ENCODE measurements at places on chromosomes 2 and 18. TPM values are rescaled to one million over a fixed set of nuclear protein-coding genes. Genes with fewer than 3 reads are reported as not detected.
A peak's percentile ranks its signal among the peaks of the same experiment; 100 is the strongest.

DNA sequence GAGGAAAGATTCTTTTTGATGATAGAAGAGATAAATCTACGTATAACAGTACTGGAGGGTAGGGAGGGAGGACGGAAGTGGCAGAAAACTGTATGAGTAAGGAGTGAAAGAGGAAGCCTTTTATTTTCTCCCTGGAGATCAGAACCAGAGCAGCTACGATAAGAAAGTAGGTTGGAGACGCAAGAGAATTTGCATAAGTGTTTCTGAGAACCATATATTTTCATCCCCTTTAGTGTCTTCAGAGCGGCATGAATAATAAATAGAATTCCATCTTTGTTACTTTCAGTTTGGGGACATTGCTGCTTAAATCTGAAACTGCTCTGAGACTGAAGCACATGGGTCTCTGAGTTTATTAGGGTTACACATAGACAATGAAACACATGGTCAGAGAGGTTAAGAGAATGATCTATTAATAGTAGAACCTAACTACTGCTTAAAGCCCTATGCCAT lies 230.2 kb upstream of the TNP1 start:
- DNase-seq = peak; percentile 16

GALR1 gene
- not detected for total RNA-seq

GRCh38 chr2:159776321-159776720 lies 21.7 kb downstream of the CD302 start:
- no peak for DNase-seq

DNA sequence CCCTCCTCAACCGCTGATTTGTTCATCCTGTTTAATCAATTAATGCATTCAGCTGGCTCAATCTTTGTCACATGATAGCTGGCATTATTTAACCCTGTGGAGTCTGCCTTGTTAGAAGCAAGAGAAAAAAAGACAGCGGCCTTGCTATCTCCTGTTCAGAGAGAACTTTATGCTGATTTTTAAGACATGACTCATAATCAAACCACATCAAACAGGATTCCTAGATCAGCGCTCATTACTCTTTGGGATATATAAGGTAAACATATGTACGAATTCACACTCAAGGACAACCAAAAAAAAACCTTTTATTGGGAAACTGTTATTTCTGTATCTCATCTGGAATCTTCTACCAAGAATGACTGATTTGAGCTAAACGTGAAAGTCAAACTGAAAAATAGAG lies 195.1 kb downstream of the C1D start:
- DNase-seq = no peak

DPY30 gene
- total RNA-seq = 43.4 TPM

GRCh38 chr2:14533131-14533757 lies 99.3 kb upstream of the LRATD1 start:
- no peak for DNase-seq

GAL3ST2 gene
- not detected for total RNA-seq

ASPRV1 gene
- 1.1 TPM for total RNA-seq
